ENCODE measurements at places on chromosomes 3 and 15.

DNA sequence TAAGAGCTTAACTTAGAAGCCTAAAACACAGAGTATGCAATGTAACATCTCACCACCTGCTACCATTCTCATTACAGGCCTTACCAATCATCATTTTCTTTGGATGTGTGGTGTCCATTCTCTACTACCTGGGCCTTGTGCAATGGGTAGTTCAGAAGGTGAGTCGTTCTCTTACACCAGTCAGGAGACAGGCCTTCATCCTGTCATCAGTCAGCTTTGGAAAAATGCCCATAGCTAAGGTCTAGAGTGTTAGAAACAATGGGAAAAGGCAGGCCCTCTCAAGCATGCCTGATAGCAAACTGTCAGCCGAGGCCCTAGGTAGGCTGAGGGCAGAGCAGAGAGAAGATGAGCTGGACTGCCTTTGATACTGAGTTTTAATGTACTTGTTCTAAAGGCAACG is 13.5 kb downstream of the SLC28A2 start:
- no peak for DNase-seq

- no peak for DNase-seq
These were observed 901 bp upstream of the CHST14 start for GRCh38 chr15:40469776-40470390.

GRCh38 chr3:100261485-100261903 is 702 bp downstream of the TBC1D23 start:
- no peak for DNase-seq

DNA sequence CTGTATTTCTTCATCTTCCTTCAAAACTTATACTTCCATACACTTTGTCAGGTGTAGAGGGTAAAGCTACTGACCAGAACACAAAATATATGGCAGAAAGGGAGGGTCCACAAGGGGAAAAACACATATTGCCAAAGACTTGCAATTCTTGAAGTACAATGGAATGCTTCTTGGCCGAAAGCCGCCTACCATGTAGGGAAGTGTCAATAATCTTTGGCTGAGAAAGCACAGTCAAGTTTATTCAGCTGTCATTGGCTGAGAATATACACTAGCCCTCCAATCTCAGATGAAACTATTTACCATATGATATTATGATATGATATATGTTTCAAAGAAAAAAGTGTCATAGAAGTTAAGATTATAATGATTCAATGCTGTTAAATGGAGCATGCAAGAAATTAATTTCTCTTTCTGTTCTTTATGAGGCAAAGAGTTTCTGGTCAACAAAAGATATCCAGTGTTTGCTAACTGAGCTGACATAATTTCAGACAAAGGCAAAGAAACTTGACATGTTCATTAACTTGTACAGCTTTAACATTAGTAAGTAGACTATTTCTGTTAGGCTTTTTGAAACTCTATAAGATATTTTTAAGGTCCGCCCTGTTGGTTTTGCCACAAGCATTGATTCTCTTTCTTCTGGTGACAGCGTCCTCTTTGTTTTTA is 89.0 kb upstream of the LPP start:
- DNase-seq, result no peak

- DNase-seq, result no peak
These were observed 8.2 kb downstream of the SLC27A2 start for GRCh38 chr15:50190166-50190570.

DNA sequence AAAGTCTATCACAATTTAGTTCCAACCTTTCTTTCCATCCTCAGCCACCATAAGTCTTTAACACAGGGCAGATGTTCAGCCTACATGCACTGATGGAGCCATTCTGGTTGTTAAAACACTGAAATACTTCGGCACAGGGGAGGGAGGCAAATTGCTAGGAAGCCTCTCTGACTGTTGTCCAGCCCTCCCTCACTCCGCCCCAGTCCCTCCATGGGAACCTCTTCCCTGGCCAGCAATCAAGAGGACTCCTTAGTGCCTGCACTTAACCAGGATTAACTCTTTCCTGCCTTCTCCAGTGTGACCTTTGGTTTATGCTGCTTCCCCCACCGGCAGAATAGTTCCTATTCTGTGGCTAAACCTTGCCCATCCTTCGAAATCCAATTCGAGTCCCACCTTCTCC is 47.0 kb upstream of the USP3 start:
- DNase-seq, result no peak

- DNase-seq, result no peak
These were observed 188.4 kb downstream of the CPNE4 start for GRCh38 chr3:131846296-131846924.

DNA sequence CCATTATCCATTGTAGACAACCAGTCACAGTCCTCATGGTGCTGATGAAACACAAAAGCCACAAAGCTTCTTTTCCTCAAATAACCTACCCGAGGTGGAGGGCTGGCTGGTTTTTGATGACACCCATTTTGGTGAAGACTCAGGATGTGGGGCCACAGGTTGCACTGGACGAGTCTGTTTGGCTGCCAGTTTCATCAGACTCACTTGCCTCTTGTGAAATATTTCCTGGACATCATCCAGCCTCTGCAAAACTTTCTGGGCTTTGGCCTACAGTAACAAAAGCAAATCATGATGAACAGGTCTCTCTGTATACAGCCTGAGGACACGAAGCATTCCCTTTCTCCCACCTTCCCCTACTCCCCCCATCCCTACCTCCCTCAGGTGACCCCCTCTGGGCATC is 42.2 kb downstream of the B3GNT5 start:
- no peak for DNase-seq

GRCh38 chr3:14121859-14122258 is 2.8 kb downstream of the CHCHD4 start:
- DNase-seq, result no peak

GRCh38 chr3:40079847-40080240 is 229.7 kb upstream of the EIF1B start:
- no peak for DNase-seq

DNA sequence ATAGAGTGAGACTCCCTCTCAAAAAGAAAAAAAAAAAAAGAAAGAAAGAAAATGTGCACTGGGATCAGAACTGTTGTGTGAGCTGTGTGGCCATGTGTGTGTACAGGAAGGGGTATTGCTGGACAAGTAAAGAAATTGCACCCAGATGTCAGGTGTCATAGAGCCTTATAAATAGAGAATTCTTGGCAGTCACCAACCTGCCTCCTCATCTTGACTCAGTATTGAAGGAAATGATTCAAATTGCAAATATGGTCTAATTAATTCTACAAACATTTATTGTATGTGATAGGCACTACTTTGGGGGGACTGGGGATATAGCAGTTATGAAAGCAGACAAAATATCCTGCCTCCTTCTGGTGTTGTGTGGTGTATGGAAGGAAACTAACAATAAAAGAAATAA is 243.8 kb upstream of the TTC14 start:
- DNase-seq, result no peak

GRCh38 chr15:95182091-95182490 is 950.7 kb downstream of the MCTP2 start:
- no peak for DNase-seq

- DNase-seq, result no peak
These were observed 136.9 kb downstream of the PDE8A start for GRCh38 chr15:85118581-85118980.

- DNase-seq, result no peak
These were observed 105.9 kb upstream of the NEDD4 start for GRCh38 chr15:56099311-56099710.

- no peak for DNase-seq
These were observed 8.8 kb upstream of the KCTD6 start for GRCh38 chr3:58482917-58483636.

- DNase-seq, result no peak
These were observed 133.5 kb downstream of the LRRK1 start for GRCh38 chr15:101052681-101053121.

GRCh38 chr15:88874684-88875083 is 20.7 kb downstream of the HAPLN3 start:
- no peak for DNase-seq
